ENCODE measurements at places on chromosomes 4 and X. TPM values are rescaled to one million over a fixed set of nuclear protein-coding genes. Genes with fewer than 3 reads are reported as not detected.

GRCh38 chr4:54908763-54909162 lies 216.6 kb downstream of the KDR start:
- ATAC-seq: no peak

DNA sequence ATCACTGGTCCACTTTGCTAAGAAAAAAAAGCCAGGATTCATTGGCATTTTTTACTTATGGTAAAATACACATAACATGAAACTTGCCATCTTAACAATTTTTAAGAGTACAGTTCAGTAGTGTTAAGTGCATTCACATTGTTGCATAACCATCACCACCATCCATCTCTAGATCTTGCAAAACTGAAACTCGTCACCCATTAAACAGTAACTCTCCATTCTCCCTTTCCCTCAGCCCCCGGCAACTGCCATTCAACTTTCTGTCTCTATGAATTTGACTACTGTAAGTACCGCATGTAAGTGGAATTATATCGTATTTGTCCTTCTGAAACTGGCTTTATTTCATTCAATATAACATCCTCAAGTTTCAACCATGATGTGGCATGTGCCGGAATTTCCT lies 56.3 kb upstream of the LNX1 start:
- ATAC-seq: no peak

GRCh38 chr4:89493367-89493766 lies 185.8 kb upstream of the GPRIN3 start:
- ATAC-seq: no peak

Gene H2BW2
- not detected for total RNA-seq

- no peak for ATAC-seq
Observed at GRCh38 chr4:2272026-2272827, 10.3 kb upstream of the MXD4 start.

DNA sequence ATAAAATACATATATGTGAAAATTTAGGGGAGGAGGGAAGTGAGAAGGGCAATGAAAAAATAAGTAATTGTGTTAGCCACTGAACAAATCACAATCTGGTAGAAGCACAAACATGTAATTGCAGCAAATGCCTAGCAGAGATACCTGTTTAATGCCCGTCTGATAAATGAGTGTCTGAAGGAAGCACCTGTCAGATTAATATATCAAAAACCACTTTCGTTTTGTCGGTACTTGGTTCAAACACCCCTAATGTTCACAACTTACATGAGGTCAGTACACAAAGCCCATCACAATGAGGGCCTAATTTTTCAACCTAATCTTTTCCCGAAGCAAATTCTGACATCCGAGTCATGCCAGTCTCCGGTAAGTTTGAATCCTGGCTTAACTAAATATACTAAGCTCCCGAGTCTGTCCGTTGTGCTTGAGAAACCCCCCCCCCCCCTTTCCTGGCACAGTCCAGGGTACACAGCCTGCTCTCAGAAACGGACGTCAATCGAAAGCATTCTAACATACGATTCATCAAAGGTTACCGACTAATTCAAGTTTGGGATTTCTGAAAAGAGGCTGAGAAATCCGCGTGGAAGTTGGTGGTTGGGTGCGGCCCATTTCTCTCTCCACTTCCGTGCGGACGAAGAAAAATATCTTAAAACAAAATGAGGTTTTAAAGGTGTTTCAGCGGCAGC lies 758 bp downstream of the SDAD1 start:
- no peak for ATAC-seq

GRCh38 chr4:2834001-2834921 lies 9.4 kb upstream of the ADD1 start:
- no peak for ATAC-seq
